ENCODE measurements at places on chromosomes 4 and X.

DNA sequence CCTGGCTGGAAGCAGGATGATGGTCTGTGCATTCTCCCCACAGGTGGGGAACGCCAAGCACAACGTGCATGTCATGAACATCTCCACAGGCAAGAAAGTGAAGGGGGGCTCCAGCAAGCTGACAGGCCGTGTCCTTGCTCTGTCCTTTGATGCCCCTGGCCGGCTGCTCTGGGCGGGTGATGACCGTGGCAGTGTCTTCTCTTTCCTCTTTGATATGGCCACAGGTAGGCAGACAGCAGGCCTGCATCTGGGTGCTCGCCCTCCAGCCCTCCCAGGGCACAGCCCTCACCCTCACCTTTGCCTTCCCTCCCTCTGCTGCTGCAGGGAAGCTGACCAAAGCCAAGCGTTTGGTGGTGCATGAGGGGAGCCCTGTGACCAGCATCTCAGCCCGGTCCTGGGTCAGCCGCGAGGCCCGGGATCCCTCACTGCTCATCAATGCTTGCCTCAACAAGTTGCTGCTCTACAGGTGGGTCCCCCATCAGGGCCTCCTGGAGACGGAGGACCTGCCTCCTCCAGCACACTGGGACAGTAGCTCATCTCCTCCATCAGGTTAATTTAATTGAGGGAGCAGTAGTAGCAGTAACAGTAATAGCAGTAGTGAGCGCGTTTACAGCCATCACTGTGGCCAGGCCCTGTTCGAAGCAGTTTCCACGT, 4.6 kb downstream of the WDR13 start:
- DNase-seq: no peak

DNA sequence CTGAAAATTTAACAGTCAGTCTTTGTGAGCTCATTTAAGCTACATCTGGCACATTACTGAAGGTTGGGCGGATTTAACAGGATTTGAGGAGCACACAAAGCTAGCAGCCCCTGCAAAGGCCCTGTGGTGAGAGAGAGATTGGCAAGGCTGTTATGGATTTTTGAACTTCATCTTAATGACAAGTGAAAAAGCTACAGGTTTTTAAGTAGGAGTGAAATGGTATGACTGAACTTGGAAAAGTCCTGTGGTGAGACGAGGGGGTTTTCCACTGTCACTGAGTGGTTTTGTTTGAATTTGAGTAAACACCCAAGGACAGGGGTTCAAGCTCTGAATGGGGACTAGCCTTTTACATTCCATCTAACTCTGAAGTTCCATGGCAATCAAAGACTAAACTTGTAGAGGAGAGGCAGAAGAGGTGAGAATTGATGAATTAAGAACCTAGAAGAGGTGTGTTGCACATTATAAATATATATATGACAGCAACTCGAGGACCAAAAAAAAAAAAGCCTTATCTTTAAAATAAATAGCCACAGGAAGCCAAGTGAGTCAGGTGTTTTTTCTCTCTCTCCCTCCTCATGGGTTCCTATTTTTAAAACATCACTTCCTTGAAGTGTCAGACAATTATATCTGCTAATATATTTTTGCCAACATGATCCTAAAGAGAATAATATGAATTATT, 47.8 kb upstream of the CLNK start:
- DNase-seq: no peak

DNA sequence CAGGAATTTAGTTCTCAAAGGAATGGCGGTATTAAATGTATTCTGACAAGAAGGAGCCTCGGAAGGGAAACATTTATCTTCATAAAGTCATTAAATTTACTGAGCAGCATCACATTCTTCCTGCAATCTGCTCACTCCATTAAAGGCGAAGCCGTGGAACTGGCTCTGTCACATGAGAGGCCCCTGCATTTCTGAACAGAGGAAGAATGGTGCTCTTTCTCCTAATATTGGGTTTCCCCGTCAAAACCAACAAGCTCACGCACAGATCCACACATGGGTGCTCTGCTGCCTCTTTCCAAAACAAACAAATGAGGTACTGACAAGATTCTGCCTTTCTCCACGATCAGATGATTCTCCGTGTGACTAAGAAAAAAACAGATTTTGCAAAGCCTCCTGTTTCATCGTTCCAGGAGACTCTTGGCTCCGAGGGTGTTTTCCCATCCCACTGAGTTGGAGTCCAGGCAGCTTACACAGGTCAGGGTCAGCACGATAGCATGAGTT, 191.2 kb downstream of the IDS start:
- DNase-seq: peak; percentile 52

DNA sequence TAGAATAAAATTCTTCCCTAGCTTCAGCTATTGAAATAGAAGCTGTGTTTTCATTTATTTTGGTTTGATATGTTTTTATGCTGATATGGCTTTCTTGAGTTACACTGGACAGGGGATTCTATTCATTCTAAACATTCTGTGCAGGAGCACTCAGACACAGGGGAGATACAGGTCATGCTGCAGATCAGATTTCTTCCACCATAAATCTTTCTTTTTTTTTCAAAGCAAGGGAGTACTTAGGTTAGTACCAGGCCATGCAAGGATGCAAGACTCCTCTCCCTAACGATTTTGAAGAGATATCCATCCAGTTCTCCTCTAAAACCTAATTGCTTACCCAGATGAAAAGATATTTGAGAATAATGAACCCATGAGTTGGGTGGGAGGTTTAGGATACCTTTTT, 21.4 kb downstream of the ETDC start:
- no peak for DNase-seq

GRCh38 chr4:87697272-87697671, 47.2 kb downstream of the DMP1 start:
- no peak for DNase-seq

DNA sequence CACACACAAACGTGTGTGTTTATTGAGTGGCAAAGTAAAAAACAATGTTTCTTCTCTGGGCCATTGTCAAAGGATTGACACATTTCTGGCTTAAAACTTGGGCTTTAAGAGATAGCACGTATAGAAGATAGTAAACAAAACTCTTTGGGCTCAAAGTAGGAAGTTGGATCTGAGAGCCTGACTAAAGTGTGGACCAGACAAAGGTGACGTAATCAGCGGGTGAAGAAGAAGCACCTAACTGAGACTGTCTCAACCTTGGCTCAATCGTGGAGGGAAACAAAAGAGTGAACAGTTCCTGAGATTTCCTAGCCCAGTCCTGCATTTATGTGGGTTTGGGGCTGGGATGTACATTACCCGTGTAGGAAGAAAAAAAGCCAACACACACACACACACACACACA, 13.7 kb downstream of the PFKFB1 start:
- DNase-seq: no peak

- peak; percentile 36 for DNase-seq
Measured at GRCh38 chr4:2291705-2292645, 30.1 kb upstream of the MXD4 start.

DNA sequence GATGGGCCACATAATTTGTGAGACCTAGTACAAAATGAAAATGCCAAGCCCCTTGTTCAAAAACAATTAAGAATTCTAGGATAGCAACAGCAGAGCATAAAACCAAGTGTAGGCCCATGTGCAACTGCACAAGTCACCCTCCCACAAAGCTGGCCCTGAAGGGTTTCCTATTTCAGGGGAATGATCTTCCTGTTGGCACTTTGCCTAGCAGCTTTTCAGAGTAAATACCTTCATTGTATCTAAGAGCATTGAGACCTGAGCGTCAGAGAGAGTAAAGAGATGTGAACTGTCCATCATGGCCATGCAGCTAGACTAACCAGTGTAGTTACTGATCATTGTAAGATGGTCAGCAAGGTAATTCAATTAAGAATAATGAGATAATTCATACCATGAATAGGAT, 113.6 kb downstream of the CNKSR2 start:
- DNase-seq: no peak

- DNase-seq: no peak
Measured at GRCh38 chr4:41896648-41897047, 38.6 kb upstream of the TMEM33 start.

DNA sequence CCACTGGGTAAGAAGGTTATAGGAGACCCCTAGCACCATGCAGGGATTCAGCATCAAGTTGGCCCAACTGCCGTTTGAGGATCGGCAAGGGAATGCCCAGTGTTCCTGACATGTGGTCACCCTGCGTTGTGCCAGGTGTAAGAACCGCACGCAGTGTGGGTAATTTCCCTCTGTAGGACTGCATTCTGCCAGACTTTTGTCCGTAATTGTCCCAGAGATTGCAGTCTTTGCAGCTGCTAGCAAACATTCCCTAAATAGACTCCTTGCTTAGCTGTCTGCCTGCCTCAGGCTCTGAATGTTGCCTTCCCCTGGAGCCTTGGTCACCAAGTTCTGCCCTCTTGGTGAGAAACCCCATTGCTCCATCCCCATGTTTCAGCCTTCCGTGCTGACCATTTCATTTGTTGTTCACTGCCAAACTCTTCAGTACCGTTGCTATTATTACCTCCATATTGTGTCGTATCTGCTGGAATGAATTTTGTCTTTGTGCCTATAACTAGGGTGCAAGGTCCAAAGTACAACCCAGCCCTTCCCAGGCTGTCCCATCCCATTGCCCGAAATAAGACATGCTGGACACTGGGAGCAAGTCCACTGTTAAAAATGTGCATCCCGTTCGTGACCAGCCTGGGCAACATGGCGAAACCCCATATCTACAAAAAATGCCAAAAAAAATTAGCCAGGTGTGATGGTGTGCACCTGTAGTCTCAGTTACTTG, 53.8 kb upstream of the USP9X start:
- DNase-seq: no peak

DNA sequence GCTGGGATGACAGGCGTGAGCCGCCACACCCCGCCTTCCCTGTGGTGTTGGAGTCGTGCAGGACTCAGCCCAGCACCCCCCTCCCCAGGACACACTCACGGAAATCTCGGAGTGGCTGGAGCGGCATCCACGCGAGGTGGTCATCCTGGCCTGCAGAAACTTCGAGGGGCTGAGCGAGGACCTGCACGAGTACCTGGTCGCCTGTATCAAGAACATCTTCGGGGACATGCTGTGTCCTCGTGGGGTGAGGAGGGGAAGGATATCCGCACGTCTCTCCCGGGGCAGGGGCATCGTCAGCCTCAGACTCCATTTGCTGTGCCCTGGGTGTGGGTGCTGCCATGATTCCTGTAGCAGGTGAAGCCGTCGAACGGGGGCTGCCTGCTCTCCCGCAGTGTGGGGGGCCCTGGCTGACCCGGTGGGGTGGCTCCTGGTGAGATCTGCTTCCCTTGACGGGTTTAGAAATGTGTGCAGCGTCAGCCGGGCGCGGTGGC, 10.3 kb downstream of the PLCXD1 start:
- DNase-seq: no peak

GRCh38 chrX:2596045-2596444, 95.0 kb upstream of the CD99 start:
- no peak for DNase-seq

DNA sequence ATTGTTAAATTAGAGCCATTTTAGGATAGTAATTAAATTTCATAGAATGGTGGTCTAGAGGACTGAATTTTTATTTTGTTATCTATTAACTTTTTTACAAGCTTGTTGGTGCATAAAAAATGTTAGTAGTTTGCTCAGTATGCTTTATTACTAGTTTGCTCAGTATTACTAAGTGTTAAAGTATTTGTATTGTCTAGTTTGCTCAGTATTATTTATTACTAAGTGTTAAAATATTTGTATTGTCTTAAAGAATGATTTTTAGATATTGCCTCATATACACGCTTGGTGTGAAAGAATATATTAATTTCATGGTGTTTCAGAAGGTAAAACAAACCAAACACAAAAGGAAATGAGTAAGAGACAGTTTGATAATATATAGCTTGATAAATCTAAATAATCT, 268.4 kb upstream of the MAGEB18 start:
- DNase-seq: no peak

- DNase-seq: peak; percentile 28
Measured at GRCh38 chr4:22427675-22428074, 88.2 kb downstream of the ADGRA3 start.

DNA sequence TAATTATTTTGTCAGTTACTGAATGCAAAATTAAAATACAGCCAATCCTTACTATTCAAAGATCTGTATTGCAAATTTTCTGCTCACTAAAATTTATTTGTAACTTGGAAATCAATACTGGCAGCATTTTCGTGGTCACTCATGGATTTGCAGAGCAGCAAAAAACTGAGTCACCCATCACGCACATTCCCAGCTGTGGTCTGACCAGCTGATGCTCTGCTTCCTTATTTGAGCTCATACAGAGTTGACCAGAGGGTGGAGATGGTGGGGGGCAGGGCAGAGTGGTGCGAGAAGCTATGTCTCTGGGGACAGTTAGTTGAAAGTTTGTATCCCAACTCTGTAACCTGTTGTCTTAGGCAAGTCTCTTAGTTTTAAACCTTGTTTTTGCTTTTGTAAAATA, 214.8 kb downstream of the SPCS3 start:
- no peak for DNase-seq

DNA sequence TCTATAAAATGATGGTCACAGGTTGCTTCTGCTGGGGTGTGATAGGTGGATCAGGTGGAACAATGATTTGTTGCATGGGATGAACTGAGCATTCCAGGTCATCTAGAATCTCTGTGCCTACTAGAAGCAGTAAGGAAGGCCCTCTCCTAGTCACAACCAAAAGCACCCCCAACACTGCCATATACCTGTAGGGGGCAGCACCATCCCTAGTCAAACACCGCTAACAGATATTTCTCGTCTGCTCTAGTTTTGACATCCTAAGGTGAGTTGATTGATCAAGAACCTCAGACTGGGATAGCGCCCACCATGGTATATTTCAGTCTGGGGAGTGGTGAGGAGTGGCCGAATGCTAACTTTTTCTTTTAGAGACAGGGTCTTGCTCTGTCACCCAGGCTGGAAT, 160.2 kb downstream of the NHS start:
- DNase-seq: peak; percentile 9
